ENCODE measurements at places on chromosomes 3 and 15.

- no peak for DNase-seq
These were observed 102.1 kb downstream of the FBXL22 start for GRCh38 chr15:63699101-63699785.

- no peak for DNase-seq
These were observed 221.8 kb downstream of the CBLB start for GRCh38 chr3:105647047-105647446.

- no peak for DNase-seq
These were observed 32.1 kb downstream of the CD200 start for GRCh38 chr3:112365035-112365434.

DNA sequence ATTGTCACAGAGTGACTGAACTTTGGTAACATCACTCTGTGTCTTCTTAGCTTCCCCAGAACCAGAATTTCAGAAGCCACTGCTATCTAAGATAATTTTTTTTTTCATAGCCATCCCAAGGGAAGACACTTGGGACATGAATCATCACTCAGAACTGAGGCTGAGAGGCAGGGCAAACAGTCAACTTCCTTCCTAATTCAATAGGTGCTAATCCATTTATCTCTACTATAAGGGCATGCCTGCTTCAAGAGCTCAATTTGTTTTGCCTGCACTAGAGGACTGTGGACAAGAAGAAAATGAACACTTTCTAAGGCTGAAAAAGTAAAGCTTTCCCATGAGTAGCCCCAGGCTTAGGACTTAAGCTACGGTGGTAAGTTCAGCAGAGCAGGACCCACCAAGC, 56.7 kb upstream of the MYRIP start:
- no peak for DNase-seq

- DNase-seq, result no peak
These were observed 366.3 kb downstream of the TIGIT start for GRCh38 chr3:114660124-114660523.

DNA sequence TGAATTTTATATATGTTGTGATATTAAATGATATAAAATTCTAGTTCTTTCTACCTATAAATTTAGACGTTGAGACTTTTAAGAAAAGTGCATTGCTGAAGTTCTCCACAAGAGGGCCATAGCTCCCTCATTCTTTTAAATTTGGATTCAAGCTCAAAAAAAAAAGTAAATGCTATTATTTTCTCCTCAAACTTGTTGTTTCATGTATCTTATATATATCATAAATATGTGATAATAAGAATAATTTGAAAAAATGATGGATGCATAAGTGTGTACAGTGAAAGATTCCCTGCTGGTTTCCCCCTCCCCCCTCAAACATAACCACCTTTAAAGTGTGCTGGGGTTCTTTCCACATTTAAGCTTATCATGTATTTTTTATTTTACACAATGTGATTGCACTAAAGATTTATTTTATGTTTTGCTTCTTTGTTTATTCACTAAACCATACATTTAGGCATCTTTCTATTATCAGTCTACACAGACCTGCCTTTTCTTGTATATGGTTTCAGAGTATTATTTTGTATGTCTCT, 769.4 kb upstream of the GOLIM4 start:
- DNase-seq, result no peak

DNA sequence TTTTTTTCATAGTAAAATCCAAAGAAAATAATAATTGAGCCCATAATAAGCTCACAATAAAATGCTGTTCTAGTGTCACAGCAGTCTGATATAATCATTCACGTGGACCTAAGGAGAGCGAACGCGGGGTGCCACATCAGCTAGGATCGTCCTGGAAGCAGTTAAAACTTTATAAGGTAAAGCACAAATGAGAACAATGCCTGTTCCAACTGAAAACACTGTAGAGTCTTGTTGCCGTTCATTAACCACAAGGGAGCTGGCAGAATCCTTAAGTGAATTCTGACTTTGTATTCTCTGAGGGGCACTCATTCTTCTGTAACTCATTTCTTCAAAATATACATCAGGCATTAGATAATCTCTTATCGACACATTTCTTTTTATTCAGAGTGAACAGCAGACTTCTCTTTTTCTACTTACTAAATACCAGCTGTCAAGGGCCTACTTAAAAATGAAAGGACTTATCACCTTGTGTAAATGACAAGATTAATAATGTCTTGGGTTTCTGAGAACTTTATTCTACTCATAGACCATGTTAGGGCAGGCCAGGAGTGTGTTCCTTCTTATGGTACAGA, 524.6 kb downstream of the MECOM start:
- no peak for DNase-seq

GRCh38 chr15:67240235-67241131, 14.0 kb downstream of the AAGAB start:
- DNase-seq, result no peak

DNA sequence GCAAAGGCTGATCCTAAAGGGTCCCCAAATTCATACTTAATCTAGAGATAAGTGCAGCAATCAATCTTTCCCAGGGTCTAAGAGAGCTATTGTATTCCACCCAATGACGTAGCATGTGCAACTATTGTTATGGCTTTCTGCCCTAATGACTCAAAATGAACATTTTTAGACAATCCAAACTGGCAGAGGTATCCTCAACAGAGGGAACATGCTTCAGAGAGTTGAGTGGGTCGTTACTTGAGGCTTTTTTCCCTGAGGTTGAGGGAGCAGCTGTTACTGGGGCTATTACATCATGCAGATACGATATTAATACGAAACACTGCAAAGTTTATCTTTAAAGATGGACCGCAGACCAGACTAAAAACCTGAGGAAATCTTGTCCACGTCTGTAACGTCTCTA, 278.3 kb upstream of the WNT5A start:
- no peak for DNase-seq

DNA sequence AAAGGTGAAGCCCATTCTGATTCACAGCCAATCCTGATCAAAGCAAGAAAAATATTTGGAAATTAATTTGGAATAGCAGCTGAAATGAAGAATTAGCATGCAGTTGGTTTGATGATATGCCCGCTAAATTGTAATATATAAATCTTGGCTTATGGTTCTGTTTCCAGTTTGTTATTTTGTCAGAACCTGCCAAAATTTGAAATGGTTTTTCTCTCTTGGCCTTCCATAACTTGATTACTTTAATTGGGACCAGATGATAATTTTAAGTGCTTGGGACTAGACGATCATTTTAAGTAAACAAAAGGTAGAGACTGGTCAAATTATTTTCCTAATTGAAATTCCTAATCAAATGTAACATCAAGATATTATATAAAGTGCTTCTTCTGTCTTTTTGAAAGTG, 842.4 kb downstream of the TBL1XR1 start:
- no peak for DNase-seq

DNA sequence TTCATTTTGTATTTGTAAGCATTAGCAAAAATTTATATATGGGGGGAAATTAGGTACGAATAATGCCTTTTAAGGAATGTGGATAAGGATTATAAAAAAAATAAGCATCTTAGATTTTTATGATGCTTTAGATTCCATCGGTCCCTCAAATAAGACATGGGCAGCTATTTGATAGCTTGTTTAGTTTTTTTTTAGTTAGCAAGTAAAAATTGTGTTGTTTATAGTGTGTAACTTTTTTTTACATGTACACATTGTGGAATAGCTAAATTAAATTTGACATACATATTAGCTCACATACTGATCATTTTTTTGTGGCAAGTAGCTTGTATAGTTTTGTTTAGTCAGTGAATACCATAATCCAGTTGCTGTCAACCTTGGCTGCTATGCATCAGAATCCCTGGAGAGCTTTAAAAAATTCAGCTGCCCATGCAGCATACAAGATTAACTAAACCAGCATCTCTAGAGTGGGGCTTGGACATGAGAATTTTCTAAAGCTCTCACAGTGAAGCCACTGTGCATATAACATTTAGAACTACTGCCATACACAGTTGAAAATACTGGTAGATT, 53.9 kb downstream of the TMOD3 start:
- no peak for DNase-seq

- DNase-seq, result no peak
These were observed 2.9 kb downstream of the FAM240A start for GRCh38 chr3:46615050-46615775.

GRCh38 chr3:194405766-194406165, 6.7 kb upstream of the GP5 start:
- no peak for DNase-seq

DNA sequence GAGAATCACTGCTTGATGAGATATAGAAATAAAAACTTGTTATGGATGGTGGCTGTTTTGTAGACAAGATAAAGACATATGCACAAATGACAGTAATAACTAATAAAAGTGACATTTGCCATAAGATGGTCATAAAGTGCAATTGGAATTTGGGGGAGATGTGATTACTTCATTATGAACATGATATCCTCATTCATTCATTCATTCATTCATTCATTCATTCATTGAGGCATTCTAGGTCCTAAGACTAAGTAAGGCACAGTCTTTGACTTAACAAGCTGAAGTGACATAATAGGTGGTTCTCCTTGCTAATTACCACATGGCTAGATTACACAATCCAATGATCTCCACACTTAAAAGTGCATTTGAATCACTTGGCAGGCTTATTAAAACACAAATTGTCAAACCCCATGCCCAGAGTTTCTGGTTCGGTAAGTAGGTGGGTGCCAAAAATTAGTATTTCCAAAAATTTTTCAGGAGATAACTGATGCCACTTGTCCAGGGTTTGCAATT, 18.9 kb downstream of the RAP2B start:
- no peak for DNase-seq

GRCh38 chr3:140273542-140274195, 338.7 kb downstream of the CLSTN2 start:
- no peak for DNase-seq

DNA sequence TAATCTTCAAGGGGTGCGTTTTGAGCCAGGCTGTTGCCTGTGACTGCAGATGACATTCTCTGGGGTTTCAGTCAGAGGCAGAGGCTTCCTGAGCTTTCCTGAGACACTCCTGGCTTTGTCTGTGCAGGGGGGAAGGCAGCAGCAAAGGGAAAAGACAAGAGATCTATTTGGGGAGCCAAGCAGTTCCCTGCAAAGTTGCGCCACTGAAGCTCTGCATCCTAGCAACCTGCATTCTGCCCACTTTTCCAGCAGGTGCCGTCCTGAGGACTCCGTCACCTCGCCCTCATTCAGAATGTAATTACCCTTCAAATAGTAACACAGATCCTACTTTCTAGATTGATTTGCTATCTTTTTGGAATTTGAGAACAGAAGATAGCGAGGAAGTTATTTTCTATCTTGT, 1.9 kb upstream of the TMEM158 start:
- DNase-seq, result no peak

GRCh38 chr3:13638927-13639326, 90.0 kb downstream of the FBLN2 start:
- no peak for DNase-seq

- no peak for DNase-seq
These were observed 21.3 kb downstream of the PLA2G4E start for GRCh38 chr15:41999290-42000285.

DNA sequence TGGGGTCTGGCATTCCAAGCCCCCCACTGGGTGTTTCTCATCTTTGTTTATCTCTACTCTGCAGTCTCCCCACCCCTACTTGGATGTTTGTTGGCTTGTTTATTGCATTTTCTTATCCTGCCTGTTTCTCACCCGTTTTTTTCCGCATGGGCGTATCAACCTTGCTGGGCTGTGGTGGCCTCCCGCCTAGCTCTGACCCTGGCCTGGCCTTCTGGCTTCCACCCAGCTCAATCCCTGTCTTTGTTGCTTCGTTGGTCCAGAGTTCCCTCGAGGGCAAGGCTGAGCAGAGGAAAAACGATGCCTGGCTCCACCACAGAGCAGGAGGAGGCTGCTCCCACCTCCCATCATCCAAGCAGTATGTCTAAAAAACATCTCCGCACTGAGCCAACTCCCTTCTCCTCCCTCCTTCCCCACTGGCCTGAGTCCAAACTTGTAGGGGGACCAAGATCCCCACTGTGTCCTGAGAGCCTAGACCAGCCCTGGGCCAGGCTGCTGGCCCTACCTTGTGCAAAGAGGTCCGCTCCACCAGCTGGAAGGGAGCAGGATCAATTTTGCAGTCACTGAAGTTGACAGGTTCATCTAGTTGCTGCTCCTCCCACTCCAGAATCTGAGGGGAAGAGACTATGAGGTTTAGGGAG, 9.8 kb downstream of the CLCN2 start:
- DNase-seq, result no peak

DNA sequence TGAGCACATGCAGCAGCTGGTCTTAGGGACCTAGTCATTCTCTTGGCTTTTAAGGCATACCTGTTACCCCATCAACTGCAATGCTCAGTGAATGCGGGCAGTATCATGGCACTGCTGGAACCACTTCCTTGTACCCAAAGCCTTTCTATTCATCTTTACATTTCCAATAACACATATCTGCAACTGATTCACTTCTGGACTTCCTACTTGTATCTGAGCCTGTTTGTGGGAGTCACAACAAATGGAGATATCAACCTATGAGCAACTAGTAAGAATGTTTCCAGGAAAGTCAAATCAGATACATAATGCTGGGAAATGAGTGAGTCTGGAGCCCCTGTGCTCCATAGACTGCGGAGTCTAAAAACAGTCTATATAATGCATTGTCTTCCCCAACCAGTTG, 61.4 kb upstream of the PARL start:
- no peak for DNase-seq

GRCh38 chr3:128222796-128223385, 69.6 kb downstream of the EEFSEC start:
- no peak for DNase-seq

- no peak for DNase-seq
These were observed 623.5 kb upstream of the TBL1XR1 start for GRCh38 chr3:177820683-177821316.

DNA sequence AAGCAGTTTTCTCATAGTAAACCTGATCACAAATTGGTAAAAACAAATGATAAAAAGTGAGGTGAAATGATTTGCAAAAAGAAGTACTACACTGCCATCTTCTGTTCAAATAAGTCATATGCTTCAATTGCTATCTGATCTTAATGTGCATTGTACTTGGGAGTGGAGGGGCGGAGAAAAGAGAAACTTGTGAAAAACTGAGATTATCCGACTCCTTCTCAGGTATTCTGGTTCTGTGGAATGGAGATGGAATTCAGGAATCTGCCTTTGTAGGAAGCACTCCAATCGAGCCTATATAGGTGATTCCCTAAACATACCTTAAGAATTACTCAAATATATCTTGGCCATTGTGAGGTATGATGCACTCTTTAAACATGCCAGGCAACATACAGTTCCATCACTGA, 180.6 kb downstream of the CHL1 start:
- no peak for DNase-seq

- DNase-seq, result no peak
These were observed 16.3 kb downstream of the BCL2A1 start for GRCh38 chr15:79954661-79955060.

DNA sequence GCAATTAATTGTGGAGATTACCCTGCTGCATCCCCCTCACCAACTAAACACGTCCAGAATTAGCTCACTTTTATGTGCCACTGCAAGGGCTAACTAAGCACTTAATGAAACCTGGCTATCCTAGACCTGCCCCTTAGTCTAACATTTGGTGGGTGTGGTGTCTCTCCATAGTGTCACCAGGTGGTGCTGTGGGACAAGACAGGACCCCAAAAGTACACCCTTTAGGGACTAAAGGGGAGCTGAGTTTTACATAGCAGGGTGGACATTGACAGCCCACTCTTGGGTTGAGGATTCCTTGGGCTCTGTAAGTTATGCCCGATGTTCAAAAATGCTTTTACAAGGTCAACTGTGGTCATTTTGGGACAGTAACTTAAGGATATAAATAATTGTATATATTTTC, 5.7 kb downstream of the DUT start:
- no peak for DNase-seq
